ENCODE measurements at places on chromosomes 7 and 10.

DNA sequence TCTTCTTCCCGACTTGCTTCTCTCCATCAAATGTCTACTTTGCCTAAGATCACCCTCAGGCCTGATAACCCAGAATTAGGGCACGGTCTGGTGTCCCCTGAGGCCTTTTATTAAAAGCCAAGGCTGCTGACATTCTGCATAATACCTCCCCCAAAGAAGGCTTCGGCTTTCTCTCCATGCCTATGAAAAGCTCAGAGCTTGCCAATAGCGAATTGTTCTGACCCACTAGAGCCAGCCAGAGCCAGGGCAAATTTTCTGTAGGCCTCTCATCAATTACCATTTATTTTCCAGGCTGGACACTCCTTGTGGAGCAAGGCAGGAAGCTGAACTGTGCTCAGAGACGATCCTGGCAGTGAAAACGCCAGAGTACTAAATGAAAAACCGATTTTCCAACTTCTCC lies 64.3 kb upstream of the ADRB1 start:
- ATAC-seq, result no peak

GRCh38 chr10:6713716-6714115 lies 133.6 kb upstream of the PRKCQ start:
- no peak for ATAC-seq

- ATAC-seq, result no peak
Measured at GRCh38 chr10:77404810-77405209, 232.8 kb downstream of the KCNMA1 start.

- ATAC-seq, result no peak
Measured at GRCh38 chr7:157565201-157565626, 228.4 kb downstream of the DNAJB6 start.

- ATAC-seq, result no peak
Measured at GRCh38 chr7:30180718-30181117, 45.9 kb downstream of the MTURN start.

- no peak for ATAC-seq
Measured at GRCh38 chr10:108014145-108014901, 849.8 kb upstream of the SORCS1 start.

GRCh38 chr10:96758423-96758822 lies 38.1 kb upstream of the PIK3AP1 start:
- no peak for ATAC-seq

Measured in activated T-helper 17 cell treated with anti-CD3 and anti-CD28 coated beads, Interleukin-2, amount 50 U/mL, for 72 hours (primary cell).